Skeletal muscle tissue (tissue), 5 donors: ENCODE measurements at places on chromosomes 16 and 17. TPM values are rescaled to one million over a fixed set of nuclear protein-coding genes. Genes with fewer than 3 reads are reported as not detected.

Gene OTOP3
- total RNA-seq, result not detected

Gene CACNB1
- total RNA-seq, result 146 TPM

Gene MT4
- not detected for total RNA-seq

Gene GAST
- not detected for total RNA-seq

Gene ACAP1
- 2.1 TPM for total RNA-seq

Gene ALKBH5
- 77.8 TPM for total RNA-seq

Gene CFAP97D1
- total RNA-seq, result not detected

Gene ELP5
- total RNA-seq, result 28.2 TPM

Gene DRC7
- total RNA-seq, result not detected

Gene PRAC1
- total RNA-seq, result not detected

Gene FLII
- 193 TPM for total RNA-seq

Gene VMP1
- 128 TPM for total RNA-seq

Gene POLR3K
- total RNA-seq, result 4.2 TPM

Gene CEP20
- 26.1 TPM for total RNA-seq

Gene KCNH6
- not detected for total RNA-seq

Gene MT1H
- not detected for total RNA-seq

Gene MT1X
- total RNA-seq, result 11.5 TPM

Gene SETD6
- 2.6 TPM for total RNA-seq

Gene DDX28
- total RNA-seq, result 14.1 TPM

Gene RND2
- under 0.01 TPM for total RNA-seq

Gene ETV4
- 1.6 TPM for total RNA-seq

Gene RHBDF1
- total RNA-seq, result 19.8 TPM

Gene PPP1R1B
- total RNA-seq, result 3.1 TPM

Gene HIC1
- total RNA-seq, result 23.5 TPM

Gene SULT1A3
- 1.6 TPM for total RNA-seq

Gene CSH2
- not detected for total RNA-seq

Gene C17orf113
- total RNA-seq, result 1.6 TPM

Gene MATCAP1
- total RNA-seq, result 5.2 TPM

Gene SLC9A5
- total RNA-seq, result not detected
